EH (cell line): ENCODE measurements at places on chromosomes 7 and 10.

DNA sequence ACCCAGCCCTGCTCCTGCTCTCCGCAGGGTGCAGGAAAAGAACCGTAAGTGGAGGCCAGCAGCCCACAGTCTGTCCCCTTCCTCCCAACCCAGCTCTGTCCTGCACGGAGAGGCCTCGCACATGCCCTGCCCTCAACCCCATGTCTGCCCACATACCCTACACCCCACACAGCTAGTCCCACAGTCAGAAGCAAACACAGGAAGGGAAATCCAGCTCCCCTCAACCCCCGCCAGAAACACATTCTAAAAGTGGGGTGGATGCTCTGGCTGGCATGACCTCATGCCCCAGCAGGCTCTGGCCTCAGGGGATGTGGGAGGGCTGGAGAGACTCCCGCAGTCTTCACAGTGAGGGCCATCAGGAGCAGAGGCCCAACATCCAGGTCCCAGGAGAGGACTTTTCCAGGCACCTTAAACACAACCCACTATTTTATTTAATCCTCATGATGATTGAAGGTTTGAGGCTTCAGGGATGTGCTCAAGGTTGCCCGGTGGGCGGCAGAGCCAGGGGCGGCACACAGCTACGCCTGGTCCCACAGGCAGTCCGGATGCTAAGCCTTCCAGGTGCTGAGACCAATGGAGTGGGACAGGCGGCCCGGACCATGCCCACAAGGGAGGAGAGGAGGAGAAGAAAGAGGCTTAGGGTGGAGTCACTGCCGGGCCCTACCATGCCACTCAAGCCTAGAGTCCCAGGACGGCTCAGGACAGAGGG lies 29.9 kb downstream of the CALML5 start:
- DNase-seq: no peak

GRCh38 chr7:127809261-127809702 lies 157.3 kb downstream of the SND1 start:
- peak; percentile 74 for DNase-seq

- DNase-seq: no peak
These were observed 27.1 kb downstream of the NMT2 start for GRCh38 chr10:15141136-15142054.

DNA sequence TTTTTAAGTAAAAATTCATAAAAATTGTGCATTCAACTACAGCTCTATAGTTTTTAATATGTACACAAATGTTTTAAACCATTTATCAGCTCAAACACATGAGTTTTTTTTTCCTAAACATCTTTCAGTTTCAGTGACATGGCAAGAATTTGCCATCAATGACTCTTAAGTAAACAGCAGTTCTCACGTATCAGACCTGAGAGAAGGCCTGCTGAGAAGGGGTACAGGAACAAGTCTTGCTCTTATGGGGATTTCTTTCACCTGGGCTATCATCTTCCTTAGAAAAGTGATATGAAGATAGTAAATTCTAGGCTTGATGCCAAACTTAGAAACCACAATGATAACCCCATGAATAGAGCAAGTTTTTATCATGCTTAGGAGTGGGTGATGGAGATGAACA lies 467.8 kb downstream of the ARL4A start:
- DNase-seq: no peak

DNA sequence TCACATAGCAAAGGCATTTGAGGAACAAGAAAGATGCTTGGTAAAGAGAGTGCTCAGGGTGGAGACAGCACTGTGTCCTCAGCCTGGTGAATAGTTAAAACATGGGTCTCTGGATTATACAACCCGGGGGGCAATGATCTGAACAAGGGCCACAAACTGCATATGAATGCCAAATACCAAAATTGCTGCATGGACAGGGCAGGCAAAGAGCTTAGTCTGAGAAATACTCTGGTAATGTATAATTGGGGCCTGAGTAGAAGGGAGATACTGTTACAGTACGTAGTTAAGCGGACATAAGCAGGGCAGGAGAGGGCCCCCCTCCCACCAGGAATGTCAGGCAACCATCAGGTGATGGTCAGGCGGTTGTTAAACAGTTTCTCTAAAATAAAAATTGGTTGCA lies 99.3 kb upstream of the CDK1 start:
- no peak for DNase-seq

DNA sequence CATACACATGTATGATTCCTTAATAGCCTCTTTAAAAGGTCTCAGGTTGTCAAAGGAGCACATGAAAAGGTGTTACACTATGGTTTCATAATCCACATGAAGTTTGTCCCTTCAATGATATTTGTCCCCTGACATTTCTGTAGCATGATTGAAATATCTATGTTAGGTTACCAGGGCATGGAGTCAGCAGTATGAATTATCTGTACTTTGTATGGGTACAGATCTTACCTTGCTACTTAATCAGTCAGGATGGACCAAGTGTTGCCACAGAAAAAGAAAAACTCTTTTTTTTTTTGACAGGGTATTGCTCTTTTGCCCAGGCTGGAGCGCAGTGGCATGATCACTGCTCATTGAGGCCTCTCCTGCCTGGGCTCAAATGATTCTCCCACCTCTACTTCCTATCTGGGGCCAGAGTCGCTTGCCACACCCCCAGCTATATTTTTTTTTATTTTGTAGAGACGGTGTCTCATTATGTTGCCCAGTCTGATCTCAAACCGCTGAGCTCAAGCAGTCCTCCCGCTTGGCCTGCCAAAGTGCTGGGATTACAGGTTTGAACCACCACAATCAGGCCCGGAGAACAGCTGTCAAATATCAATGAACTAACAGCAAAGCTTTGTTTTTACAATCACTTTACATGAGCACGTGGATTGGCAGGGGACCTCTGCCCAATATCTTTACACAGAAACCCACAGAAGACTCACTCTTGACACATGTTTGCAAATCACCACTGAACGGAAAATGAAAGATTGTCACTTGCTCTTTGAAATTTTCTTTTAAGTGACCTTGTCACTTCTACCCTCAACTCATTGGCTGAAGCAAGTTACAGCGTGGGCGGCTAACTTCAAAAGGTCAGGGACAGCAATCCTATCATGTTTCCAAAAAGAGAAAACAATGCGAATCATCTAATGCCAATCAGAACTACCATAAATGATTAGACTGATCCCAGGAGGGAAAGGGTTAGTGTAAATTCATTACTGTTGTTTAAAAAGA lies 140.2 kb downstream of the PRKG1 start:
- DNase-seq: no peak

DNA sequence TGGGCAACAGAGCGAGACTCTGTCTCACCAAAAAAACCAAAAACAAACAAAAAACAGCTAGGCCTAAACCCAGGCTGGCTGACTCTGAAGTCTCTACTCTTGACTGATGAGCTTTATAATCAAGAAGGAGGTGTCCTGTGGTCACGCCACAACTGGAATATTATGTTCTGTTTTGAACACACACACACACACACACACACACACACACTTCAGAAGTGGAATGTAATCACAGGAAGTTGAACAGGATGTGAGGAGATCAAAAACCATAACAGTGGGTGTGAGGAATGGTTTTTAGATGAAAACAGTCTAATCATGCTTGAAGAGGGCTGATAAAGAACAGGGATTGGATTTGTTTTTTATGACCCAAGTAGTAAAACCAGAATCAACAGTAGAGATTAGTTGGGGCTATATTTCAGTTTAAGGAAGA lies 51.1 kb upstream of the IL6 start:
- peak; percentile 67 for DNase-seq

GRCh38 chr10:42977032-42977416 lies 99.8 kb upstream of the RET start:
- no peak for DNase-seq

DNA sequence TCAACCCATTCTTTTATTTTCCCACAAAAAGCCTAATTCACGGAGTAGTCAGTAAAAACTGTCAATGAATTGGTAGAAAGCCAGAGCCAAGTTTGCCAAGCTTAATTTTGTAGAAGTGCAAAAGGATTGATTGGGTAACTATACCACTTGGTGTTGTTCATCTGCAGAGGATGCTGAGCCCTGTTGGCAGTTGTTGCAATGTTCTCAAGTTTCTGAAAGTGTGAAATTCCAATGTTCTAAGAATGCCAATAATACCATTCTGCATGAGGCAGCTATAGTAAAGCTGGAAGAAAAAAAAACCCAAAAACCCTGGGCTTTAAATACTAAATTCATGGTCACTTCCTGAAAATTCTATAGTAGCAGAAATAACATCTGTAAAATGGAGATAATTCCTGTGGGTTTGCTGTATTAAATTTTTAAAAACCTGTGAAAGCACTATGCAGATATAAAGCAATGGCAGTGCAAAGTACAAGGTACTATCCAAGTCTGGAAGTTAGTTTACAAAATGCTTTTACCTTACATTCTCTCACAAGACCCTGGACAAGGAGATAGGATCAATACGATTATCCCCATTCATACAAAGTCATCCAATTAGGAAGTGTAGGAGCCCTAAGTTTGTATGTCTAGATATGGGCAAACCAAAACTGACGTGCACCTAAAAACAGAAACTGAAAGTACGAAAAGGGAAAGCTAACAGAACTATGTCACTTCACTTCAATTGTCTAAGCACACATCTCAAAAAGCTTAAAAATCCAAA lies 6.0 kb upstream of the PON1 start:
- peak; percentile 13 for DNase-seq

- DNase-seq: no peak
These were observed 250.2 kb upstream of the PTER start for GRCh38 chr10:16186564-16186963.

DNA sequence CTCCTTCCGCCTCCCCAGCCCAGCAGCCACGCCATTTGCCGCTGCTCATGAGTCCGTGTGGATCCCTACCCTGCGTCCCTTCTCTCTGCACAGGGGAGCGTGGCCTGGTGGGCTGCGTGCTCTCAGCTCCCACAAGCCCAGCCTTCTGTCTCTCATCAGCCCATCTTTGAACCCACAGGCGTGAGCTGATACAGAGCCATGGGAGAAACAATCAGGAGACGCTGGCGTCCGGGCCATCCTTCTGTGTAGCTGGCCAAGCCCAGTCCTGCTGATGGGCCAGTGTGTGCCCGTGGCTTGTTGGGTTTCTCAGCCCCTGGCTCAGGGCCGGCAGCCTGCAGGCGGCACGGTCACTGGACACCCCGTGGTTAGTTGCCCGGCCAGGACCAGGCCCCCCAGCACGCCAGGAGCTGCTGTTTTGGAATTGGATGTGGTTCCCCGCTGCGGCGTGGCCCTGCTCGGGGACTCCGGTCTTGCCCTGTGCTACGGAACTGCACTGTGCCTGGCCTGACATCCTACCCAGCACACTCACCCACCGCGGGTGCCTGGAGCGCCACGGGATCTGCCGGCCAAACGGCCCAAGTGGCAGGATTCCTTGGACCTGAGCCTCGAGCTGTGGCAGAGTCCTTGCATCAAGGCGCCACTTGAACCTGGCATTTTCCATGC lies 88.9 kb downstream of the ELFN1 start:
- DNase-seq: no peak

DNA sequence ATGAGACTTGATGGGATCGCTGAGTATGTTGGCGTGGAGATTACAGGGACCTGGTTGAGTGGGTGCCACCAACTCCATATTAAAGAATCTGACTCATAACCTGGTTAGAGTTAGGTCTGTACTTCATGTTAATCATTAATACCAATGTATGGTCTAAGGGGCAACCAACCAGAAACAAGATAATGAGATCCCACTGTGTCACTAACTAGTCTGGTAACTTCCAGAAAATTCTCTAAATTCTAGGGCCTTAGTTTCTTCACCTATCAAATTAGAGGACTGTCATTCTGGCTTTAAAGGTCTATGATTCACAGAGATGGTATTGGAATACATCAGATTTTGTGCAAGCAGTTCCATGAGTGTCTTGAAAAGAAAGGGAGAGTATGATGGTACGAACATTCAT lies 102.2 kb downstream of the SNX10 start:
- no peak for DNase-seq

- DNase-seq: no peak
These were observed 183.0 kb downstream of the THSD7A start for GRCh38 chr7:11648980-11649379.

DNA sequence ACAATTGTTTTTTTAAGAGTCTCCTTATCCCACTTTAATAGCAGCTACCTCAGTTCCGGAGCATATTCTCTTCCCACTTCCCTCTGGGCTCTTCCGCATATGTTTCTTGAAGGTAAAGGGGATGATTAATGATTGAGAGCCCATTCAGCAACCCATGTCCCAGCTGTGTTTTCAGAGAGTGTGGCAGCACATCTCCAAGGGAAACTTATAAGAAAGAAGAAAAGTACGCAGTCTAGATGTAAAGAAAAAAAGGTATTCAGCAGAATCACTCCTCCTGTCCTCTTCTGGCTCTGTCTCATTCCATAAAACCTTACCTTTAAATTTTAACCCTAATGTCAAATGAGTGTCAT lies 9.7 kb upstream of the ANKRD7 start:
- DNase-seq: no peak

DNA sequence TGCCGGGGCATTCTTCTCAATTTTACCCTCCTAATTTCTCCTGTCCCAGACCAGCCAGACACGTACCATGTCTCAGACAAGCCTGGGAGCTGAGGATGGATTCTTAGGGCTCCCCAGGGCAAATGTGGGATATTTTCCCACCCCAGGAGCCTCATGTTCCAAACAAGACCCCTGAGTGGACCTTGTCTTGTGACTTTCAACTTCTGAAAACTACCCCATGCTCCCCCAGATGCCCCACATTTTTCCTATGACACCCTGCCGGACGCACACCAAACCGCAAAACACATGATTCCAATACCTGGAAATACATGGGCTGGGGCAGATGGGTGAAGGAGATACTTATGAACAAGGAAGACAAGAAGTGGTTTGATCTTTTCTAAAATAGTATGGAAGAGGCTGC lies 874 bp downstream of the GIMAP5 start:
- DNase-seq: no peak

DNA sequence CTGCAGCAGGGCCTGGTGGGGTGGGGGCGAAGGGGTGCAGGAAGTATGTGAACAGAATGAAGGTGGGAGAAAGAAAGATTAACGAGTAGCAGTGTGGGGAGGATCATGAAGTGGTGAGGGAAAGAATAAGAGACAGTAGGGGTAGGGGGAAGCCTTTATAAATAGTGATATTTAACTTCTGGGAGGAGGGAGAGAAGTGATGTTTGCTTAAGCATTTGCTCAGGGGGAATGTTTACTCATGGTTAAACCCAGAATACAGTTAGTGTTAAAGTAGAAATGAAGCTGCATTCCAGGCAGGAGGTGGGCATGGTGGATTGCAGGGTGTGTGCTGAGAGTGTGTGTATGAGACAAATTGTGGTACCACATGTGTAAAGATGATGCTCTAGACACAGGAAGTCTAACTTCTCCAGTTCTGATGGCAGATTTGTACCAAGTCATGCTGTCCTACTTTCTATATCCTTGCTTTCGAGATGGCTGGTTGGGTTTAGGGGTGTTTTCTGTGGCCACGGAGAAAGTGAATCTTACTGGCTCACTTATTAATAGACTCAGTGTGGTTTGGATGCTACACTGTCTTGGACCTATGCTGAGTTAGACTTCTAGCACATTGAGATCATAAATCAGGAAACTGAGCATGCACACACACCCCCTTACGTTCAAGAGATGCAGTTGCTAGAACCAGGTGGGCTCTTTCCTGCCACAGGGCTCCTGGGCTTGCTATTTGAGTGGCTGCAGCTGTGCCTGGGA lies 10.6 kb upstream of the DNMBP start:
- DNase-seq: no peak

GRCh38 chr10:17001961-17002749 lies 127.5 kb downstream of the CUBN start:
- DNase-seq: peak; percentile 94

GRCh38 chr7:89311886-89312285 lies 516.3 kb upstream of the TEX47 start:
- DNase-seq: no peak
